IPS DF 19.7 (cell line): ENCODE measurements at places on chromosomes 3 and 15.

- no peak for DNase-seq
Measured at GRCh38 chr15:36653851-36654250, 74.4 kb downstream of the CDIN1 start.

- no peak for DNase-seq
Measured at GRCh38 chr3:72261566-72262564, 476.9 kb upstream of the PROK2 start.

DNA sequence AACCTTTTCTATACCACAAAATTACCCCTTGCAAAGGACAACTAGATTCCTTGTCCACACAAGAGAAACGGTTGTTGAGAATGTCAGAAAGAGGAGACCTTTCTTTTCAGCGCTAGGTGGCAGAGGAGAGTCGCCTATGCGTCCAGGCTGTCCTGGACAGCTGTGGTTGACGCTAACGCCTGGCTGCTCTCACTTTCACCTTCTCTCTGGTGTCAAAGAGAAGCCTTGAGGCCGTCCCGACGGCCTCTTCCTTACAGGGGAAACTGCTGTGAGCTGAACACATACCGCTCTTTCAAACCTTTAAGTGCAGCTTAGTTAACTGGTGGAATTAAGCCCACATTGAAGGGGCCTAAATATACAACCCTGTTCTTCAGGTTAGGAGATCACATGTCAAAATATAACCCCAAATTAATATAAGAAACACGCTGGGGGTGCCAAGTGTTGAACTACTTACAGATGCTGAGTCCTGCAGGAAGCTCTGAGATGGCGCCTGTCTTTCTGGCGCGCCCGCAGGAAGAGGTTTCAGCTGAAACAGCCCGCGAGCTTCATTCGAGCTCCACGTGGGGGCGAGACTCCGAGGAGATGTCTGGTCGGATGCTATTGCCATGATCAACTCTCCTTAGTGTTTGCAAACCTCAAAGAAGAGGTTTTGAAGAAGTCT lies 26.1 kb upstream of the KBTBD8 start:
- DNase-seq, result peak; percentile 82

GRCh38 chr3:78941587-78941986 lies 826.2 kb downstream of the ROBO1 start:
- DNase-seq, result no peak

DNA sequence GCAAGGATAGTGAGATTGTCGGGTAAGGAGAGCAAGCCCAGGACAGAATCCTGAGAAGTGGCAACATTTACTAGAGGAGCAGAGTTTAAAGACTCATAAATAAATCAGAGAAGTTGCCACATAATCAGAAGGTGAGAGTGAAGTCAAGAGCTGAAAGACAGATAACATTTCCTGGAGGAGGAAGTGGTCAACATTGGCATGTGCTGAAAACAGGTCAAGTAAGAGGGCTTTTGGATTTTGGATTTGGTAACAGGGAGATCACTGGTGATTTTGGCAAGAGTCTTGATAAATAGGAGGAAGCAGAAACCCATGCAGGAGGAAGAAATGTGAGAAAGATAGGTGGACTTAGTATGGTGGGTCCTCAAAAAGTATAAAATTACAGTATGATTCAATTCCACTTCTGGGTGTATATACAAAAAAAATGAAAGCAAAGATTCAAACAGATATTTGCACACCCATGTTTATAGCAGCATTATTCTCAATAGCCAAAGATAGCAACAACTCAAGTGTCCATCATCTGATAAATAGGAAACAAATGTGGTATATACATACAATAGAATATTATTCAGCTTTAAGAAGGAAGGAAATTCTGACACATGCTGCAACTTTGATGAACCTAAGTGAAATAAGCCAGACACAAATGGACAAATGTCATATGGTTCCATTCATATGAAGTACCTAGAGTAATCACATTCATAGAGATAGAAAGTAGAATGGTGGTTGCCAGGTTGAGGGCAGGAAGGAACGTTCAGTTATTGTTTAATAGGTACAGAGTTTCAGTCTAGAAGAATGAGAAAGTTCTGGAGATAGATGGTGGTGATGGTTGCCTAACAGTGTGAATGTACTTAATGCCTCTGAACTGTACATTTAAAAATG lies 27.3 kb upstream of the MBNL1 start:
- DNase-seq, result no peak

GRCh38 chr3:43043793-43044192 lies 62.1 kb downstream of the POMGNT2 start:
- DNase-seq, result no peak

DNA sequence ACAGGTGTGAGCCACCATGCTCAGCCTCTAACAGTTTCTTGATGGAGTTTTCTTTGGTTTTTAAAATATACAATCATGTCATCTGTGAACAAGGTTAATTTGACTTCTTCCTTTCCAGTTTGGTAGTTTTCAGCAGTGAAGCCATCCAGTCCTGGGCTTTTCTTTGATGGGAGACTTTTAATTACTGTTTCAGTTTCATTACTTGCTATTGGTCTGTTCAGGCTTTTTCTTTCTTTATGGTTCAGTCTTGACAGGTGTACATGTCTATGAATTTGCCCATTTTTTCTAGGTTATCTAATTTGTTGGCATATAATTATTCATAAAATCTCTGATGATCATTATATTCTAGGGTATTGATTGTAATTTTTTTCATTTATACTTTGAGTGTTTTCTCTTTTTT lies 36.8 kb downstream of the PFN2 start:
- DNase-seq, result no peak

- no peak for DNase-seq
Measured at GRCh38 chr15:98805434-98806274, 157.3 kb downstream of the IGF1R start.

DNA sequence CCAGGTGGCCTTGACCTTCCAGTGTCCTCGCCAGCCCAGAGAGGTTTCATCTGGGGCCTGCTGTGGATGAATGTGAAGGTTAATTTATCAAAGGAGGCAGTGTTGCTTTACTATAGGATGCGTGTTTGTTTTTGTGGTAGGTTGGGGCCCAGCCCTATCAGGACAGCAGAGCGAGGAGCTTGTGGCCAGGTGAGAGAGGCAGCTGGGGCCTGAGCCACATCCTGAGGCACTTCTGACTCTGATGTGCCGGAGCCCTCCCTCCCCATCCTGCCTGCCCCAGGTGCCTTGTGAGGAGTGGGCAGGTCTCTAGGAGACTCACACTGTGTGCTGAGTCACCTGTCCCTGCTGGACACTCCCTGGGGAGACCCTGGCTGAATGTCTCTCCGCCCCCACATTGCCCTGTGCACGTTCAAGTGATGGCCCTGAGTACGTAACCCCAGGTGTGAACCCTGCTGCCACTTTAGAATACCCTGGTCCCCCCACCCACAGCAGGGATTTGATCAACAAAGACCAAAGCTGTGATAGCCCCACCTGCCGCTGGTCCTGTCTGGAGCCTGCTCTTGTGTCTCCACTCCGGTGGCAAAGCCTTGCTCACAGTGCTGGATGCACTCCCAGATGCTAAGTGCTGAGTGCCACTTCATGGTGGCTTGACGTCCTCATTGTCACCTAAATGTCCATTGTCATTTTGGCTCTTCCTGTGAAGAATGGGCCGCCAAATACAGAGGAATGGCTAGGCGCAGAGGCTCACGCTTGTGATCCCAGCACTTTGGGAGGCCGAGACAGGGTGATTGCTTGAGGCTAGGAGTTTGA lies 16.0 kb downstream of the FBLN2 start:
- DNase-seq, result no peak

- DNase-seq, result no peak
Measured at GRCh38 chr15:62656071-62656470, 386.5 kb upstream of the TPM1 start.

- no peak for DNase-seq
Measured at GRCh38 chr3:101544161-101544850, 17.4 kb upstream of the TRMT10C start.

GRCh38 chr3:183443395-183444385 lies 15.3 kb upstream of the MCF2L2 start:
- DNase-seq, result no peak

- no peak for DNase-seq
Measured at GRCh38 chr3:141411251-141411771, 43.0 kb downstream of the ZBTB38 start.

DNA sequence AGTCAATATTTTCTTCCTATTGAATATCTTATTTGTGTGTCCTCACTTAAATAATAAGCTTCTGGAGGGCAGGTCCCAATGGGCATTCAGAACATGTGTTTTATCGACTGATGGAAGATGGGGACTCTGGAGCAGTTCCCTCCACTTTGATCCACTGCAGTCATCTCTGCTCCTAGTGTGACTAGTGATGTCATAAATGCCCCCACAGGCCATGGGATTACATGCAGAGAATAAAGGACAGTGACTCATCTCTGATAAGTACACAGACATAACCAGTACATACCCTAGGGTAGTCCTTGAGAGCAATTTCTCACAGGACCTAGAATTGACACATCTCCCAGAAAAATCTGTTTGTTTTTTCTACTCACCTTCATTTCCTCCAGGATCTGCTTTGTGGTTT lies 49.4 kb upstream of the FMN1 start:
- DNase-seq, result no peak

GRCh38 chr3:72177075-72178050 lies 392.4 kb upstream of the PROK2 start:
- DNase-seq, result no peak

- no peak for DNase-seq
Measured at GRCh38 chr3:8001712-8002111, 499.9 kb upstream of the LMCD1 start.

GRCh38 chr3:146692254-146692653 lies 87.1 kb upstream of the PLSCR5 start:
- DNase-seq, result no peak

DNA sequence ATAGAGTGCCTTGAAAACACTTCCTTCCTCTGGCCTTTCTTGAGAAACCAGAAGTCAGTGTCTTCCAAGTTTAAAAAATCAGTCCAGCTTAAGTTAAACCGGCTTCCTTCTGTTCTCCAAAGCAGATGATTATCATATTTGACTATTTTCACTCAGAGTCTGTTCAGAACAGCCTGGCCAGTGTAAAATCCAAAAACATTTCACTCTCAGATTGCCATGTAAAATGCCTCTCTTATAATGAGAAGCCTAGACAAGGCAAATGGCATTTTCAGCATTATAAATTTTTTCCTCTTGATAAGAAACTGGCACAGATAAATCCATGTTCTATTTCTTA lies 193.5 kb downstream of the TNIK start:
- DNase-seq, result no peak

- no peak for DNase-seq
Measured at GRCh38 chr3:38027466-38028465, 1.7 kb downstream of the PLCD1 start.

GRCh38 chr3:38102444-38102814 lies 34.5 kb downstream of the ACAA1 start:
- DNase-seq, result no peak

DNA sequence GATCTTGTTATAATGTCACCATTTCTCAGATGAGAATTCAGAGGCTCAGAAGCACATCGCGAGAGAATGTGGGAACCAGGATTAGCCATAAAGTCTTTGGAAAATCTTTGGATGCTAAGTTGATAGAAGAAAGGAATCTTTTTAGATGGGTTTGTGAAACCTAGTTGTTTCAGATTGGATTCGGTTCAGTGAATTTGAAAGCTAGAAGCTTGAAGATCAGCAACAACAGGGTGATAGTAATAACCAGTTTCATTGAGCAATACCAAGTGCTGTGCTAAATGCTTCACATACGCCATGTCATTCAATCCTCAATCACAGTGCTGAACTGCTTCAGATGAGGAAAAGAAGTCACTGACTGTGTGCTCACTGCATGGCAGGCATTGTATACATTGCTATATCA lies 47.4 kb upstream of the MITF start:
- DNase-seq, result no peak

DNA sequence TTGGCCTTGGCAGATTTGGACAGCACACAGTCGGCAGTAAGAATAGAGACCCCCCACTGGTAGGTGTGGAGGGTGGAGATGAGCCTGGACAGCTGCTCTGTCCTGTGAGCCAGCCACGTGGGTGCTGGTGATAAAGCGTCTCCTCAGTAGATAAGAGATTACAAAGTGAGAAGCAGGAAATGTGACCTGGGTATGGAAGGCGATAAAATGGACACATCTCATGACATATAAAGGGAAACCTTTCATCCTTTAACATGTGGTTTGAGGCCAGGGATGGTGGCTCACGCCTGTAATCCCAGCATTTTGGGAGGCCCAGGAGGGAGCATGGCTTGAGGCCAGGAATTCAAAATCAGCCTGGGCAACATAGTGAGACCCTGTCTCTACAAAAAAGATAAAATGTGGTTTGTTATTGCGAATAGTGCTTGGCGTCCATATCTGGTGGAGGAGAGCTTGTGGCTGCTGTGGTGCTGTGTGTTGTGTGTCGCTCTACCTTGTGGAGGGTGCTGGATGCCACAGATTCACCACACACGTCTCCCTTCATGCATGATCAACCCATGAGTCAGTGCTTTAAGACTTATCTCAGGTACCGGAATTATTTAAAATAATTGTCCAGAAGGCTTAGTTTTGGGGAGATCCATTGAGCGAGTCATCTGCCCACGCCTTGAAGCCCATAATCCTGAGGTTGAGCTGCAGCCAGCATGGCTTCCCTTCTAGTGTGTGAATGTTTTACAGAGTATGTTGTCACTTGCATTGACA lies 157.0 kb downstream of the GABRG3 start:
- DNase-seq, result no peak

- DNase-seq, result no peak
Measured at GRCh38 chr15:45657764-45658545, 23.1 kb downstream of the SQOR start.

DNA sequence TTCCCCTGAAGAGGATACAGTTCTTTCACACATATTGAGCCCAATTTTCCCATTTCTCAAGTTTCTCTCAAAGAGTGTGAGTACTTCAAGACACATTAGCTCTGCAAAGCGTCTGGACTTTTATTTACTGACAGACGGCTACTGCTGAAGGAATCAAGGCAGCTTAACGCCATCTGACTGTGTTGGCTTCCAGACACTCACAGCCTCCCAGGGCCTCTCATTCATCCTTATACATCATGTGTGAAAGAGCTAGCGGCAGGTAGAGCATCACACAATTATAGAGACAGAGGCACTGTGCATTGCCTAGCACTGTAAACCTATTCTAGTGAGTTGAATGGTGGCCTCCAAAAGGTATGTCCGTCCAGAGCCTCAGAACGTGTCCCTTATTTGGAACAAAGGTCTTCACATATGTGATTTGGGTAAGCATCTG lies 284.1 kb upstream of the STT3B start:
- DNase-seq, result no peak

DNA sequence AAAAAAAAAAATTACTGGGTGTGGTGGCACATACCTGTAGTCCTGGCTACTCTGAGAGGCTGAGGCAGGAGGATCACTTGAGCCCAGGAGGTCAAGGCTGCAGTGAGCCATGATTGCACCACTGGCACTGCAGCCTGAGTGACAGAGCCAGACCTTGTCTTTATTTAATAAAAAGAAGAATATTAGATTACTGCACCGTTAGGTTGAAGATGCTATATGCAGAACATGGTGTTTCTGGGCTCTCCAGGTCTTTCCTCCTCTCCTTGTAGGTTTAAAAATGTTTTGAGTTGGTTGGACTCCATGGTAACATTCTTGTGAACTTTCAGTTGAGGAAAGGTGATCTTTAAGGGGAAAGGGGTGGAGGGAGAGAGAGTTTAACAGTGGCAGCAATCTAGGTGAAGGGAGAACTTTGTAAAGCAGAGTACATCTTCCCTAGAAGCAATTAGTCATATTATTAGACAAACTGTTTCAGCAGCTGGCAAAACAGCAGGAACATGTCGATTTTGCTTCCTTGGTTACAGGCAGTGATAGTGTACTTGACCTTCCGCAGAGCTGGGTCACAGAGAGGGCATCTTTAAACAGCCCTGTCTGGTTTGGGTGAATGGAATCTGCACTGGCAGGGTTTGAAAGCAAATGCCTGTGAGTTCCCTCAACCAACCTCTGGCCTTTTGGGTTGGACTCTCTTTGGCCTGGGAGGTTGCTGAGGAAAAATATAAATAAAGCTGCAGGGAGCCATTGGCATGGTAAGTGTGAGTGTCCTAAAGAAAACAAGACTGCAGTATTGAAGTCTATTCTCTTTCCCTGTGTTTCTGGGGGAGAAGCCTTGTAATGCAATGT lies 42.8 kb downstream of the NR2C2 start:
- DNase-seq, result peak; percentile 45
